ENCODE measurements at places on chromosomes 1 and 21.

GRCh38 chr21:18772404-18772803 lies 368.8 kb upstream of the TMPRSS15 start:
- DNase-seq: no peak

DNA sequence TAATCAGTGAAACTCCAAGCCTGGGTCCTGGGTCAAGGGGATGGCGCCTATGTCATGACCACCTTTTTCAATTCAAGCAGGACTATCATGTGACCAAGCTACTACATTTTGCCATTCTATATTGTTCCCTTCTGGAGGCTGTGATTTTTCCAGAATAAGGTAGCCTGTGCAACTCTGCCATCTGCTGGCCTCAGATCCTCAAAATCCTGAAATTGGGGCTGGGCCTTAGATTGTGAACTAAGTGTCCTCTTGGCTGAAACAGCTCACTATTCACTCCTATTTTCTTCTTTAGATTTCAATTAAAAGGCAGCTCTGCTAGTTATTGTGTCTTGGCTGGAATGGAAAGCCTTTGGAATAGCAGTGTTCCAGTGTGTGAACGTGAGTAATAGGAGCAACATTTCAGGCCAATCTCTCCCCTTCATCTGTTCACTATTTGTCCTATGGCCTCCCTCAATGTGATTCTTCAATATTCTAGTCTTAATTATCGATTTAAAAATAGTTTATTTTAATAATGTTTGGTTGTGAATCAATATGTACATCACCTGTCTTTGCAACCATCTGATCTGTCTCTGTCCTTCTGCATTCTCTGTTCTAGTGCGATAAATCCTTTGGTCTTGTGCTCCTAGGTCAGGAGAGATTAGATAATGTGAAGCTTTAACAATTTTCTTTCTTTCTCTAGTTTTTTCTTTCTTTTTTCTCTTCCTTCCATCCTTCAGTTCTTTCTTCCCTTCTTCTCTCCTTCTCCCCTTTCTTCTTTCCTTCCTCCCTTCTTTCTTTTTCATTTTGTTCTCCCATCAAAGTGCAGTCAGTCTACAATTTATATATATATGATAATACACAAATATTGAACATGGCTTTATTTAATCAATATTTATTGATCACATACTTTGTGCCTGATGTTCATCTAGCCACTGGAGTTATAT lies 69.8 kb downstream of the CR1 start:
- DNase-seq: no peak

GRCh38 chr1:107379826-107380225 lies 239.0 kb downstream of the NTNG1 start:
- no peak for DNase-seq

GRCh38 chr1:173248247-173248940 lies 41.3 kb upstream of the TNFSF4 start:
- no peak for DNase-seq

GRCh38 chr21:35838987-35839763 lies 221.2 kb downstream of the SETD4 start:
- no peak for DNase-seq
